Effector CD8-positive, alpha-beta T cell (primary cell): ENCODE measurements at places on chromosomes 1 and 21.

GRCh38 chr1:166307261-166308188 lies 140.7 kb upstream of the FAM78B start:
- no peak for DNase-seq

GRCh38 chr1:221622389-221622788 lies 119.5 kb downstream of the DUSP10 start:
- no peak for DNase-seq

- DNase-seq: no peak
Measured at GRCh38 chr1:94646786-94647555, 105.4 kb upstream of the F3 start.

GRCh38 chr21:38913120-38913892 lies 107.6 kb downstream of the ETS2 start:
- no peak for DNase-seq

DNA sequence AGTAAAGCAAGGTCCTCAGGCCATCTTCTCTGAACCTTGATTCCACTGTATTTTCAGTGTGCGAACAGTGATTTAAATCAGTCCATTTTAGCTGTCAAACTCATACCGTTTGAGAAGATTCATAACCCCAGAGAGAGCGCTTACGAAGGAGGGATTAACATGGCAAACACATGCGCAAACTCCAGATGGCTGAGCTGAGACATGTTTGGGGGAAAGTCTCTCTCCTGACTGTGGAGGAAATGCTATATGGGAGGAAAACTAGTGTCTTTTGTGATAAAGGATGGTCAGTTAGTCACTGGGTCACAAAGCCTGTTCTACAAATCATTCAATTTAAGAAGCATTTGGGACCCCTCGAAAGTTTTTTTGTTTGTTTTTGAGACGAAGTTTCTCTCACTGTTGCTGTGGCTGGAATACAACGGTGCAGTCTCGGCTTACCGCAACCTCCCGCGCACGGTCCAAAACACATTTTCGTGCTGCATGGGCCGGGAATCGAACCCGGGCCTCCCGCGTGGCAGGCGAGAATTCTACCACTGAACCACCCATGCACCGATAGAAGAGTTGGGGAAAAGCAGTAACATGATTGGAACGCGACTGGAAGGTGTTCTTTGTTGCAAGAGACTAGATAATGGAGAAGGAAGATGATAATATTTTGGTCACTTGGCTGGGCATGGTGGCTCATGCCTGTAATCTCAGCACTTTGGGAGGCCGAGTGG lies 58.4 kb upstream of the CXADR start:
- DNase-seq: no peak
